T-helper 2 cell (primary cell): ENCODE measurements at places on chromosomes 2 and 18.

- DNase-seq: peak; percentile 78
Measured at GRCh38 chr2:240560084-240560479, at the start of gene DUSP28. Gene DUSP28, plus strand, starts transcription at chr2:240560357. Its CDS starts 328 bp downstream, at chr2:240560685.

GRCh38 chr2:12076810-12077209 lies 330.4 kb downstream of the LPIN1 start:
- DNase-seq: no peak

DNA sequence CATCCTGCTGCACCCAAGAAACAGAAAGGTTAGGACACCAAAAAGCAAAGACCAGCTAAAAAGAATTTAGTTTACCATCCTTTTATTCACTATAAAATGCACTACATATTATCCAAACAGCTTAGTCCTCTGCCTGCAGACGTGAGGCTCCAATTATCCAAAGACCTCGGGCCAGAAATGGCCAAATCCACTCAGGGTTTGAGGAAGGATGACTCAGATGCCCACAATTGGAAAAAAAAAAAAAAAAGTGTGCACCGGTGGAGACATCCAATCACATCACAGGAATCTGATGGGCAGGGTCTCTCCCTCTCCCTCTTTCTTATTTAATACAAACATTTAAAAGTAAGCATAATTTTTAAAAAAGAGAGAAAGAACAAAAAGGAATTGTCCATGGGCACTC lies 65.7 kb downstream of the TRABD2A start:
- DNase-seq: no peak

DNA sequence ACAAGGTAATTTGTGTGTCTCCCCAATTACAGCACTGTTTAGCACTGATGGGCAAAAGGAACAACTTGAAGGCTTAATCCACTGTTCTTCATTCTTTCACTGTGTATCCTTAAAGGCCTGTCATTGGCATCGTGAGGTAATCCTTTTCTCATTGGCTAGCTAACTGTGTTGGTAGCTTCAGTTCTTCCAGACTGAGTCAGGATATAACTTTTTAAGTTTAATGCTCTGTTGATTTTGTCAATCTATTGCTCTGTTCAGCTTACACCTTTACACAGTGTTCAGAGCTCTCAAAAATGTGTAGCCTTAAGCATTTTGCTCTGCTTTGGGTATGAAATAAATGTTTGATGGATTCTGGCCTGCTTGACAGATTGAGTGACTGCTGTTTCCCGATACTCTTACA lies 148.2 kb downstream of the KIAA1328 start:
- DNase-seq: no peak

- DNase-seq: no peak
Measured at GRCh38 chr2:81545626-81546025, 1241.1 kb upstream of the LRRTM1 start.

DNA sequence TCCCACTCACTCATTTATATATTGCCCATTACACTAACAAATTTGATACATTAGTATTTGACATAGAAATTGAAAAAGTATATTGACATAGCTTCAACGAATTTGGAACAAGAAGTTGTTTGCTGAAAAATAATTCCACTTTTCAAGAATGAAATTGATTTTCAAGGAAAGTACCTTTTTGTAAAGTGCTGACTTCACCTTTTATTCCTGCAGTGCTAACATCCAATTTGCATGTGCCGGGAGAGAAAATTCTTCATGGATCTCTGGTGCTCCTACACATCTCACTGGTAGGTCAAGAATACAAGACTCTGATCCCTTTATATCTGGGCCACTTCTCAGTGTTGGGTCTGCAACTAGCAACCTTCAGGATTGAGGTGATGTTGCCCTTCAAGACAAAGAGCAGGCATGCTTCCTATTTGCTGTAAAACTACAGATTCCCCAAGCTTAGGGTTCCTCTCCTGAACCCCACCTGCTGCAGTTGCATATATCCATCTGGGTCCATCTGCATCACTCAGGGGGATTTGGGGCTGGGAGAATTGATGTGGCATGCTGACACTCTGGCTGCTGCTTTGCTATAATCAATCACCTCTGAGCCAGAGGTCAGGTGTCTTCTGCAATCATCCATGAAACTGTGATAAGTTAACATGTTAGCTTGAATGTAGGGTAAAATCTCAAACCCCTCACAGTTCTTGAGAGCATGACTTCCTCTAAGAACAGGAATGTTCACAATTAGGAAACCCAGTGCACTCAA lies 108.4 kb upstream of the TTN start:
- no peak for DNase-seq
